Esophagus (tissue), 2 donors: ENCODE measurements at places on chromosomes 5 and 9. TPM values are rescaled to one million over a fixed set of nuclear protein-coding genes. Genes with fewer than 3 reads are reported as not detected.

RGMB gene
- polyA plus RNA-seq = 2.6 TPM

SMU1 gene
- polyA plus RNA-seq = 4.8 TPM

ARID3C gene
- not detected for polyA plus RNA-seq

IFNB1 gene
- not detected for polyA plus RNA-seq
